ENCODE measurements at places on chromosomes 7 and 10.

DNA sequence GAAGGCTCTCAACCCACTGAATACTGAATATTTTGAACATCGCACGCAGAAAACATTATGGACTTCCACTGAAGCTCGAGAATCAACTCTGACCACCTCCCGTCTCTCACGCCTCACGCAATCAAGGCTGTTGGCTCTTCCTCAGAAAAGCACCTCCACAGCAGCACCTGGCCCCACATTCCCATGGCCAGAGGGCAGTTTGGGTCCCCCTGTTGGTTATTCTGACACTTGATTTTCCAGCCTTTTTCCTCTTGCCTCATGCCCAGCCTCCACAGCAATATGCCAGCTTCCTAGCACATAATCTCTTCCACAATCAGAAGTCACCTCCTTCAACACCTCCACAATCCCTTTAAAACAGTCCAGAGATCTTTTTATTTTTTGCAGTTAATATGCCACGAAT lies 55.9 kb downstream of the SVOPL start:
- DNase-seq, result no peak

- no peak for DNase-seq
Observed at GRCh38 chr10:91462423-91462822, 52.3 kb downstream of the HECTD2 start.

DNA sequence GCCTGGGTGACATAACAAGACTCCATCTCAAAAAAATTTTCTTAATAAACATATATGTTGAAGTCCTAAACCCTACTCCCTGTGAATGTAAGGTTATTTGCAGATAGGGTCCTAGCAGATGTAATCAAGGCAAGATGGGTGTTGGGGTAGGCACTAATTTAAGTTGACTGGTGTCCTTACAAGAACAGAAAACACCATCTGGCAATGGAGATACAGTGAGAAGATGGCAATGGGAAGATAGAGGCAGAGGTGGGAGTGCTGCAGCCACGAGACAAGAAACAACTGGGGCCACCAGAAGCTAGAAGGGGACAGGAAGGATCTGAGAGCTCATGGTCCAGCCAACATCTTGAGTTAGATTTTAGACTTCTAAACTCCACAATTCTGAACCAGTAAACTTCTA lies 606.4 kb downstream of the CNTNAP2 start:
- no peak for DNase-seq

- DNase-seq, result peak; percentile 79
Observed at GRCh38 chr10:15433850-15434537, 62.9 kb upstream of the FAM171A1 start.

- no peak for DNase-seq
Observed at GRCh38 chr7:4307316-4308204, 374.5 kb upstream of the FOXK1 start.

GRCh38 chr7:71096351-71096750 lies 35.6 kb upstream of the GALNT17 start:
- no peak for DNase-seq

DNA sequence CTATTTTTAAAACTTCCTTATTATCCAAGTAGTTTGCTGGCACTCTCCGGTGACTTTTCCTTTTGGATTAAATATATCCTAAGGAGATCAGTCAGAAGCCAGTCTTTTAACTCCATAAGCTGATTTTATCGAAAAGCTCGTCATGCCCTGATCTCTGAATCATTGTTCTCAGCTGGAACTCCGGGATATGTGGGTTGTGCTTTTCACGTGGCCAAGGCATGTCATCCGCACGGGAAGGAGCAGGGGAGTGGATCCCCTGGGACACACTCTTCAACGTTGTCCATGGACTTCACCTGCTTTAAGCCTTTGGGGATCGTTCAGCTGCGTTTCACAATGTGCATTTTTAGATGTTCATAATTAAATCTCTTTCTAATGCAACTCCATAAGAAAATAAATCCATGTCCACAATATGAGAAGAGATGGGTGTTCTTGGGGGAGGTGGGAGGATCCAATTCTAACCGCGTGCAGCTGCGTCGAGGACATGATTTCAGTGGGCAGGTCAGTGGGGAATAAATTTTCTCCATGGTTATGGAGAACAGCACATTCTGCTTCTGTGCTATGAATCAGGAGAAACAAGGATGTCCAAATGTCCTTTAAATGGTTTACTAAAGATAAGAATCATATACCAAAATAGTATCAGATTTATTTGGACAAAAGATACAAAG lies 229.5 kb upstream of the ADARB2 start:
- no peak for DNase-seq

- no peak for DNase-seq
Observed at GRCh38 chr10:5525561-5526341, 990 bp downstream of the CALML3 start.

GRCh38 chr7:31640381-31640780 lies 46.6 kb upstream of the PPP1R17 start:
- DNase-seq, result no peak

DNA sequence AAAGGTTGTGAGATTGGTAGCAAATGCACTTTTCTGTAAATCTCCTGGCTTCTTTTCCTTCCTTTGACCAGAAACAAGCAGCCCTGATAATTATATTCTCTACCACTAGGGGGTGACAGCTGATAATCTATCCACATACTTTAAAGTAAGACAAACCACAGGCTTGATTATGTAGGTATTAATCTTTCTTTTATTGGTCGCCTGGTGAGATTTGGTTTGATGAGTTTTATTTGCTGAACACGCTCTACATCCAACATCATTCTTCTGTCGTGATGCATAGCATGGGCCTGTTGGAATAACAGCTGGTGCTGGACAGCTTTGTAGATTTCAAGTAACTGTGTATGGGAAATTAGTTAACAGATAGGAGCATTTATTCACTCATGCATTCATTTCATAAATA lies 63.5 kb downstream of the ZNF365 start:
- DNase-seq, result peak; percentile 54

DNA sequence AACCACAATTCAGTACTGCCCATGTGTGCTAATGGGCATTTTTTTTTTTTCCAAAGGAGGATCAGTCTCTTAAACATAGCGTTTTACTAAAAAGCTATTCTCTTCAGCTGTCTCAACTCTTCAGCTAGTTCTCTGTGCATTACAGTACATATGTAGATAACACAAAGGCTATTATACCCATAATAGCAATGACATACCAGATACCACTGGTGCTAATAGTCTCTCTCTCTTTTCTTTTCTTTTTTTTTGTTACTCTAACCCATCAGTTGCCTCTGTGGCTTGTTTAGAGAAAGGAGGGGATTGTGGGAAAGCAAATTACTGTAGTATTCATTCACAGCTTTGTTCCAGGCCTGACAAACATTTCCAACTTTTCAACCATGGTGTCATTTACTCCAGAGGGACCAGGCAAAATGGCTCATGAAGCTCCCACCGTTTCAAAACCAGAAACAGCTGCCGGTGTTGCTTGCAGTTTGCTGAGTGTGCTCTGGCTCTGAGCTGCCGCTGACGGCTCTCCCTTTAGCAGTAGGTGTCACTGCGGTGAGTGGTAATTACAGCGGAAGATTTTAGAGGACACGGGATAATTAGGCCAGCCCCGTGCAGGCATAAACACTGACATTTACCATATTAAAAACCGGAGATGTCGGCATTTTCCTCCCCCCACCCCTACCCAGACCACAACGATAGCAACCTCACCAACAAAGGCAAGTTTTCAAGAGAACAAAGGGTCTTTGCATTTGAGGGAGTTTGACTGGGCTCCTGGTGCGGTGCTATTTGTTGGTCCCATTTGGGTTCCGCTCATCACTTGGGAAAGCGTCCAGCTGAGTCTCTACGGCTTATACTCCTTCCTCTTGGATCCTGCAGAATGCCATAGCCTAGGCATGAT lies 1005.5 kb downstream of the KCNMA1 start:
- DNase-seq, result no peak

DNA sequence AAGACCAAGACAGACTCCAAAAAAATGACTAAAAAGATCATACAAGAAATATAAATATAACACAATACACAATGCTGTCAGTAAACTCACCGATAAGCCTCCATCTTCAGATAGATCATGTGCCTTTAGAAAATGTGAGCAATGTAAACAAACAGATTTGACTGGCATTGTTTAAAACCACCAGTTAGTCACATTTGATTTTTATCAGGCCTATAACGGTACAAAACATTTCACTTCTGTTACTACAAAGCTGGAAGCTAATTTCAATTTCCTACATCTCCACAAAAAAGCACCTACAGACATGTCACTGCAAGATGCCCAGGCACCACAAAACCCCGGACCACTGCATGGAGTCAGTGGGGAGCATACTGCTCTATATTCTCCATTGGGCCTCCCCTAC lies 18.9 kb downstream of the SGMS1 start:
- no peak for DNase-seq

GRCh38 chr10:44674536-44675386 lies 236.4 kb upstream of the TMEM72 start:
- DNase-seq, result no peak

DNA sequence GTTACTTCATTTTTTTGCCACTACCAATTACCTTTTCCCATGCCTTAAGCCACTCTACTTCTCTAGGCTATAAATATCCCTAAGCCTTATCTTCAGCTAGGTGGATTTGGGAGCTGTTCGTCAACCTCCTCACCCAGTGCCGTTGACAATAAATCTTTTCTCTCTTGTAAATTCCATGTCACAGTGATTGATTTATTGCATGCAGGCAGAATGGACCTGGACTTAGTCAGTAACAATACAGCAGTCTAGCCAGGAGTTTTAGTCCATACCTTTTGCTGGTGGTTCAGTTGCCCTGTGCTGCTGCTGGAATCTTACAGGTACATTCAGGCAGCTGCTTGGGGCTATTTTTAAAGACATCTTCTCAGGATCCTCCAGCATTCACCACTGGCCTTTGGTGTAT lies 350.5 kb upstream of the NRG3 start:
- no peak for DNase-seq

DNA sequence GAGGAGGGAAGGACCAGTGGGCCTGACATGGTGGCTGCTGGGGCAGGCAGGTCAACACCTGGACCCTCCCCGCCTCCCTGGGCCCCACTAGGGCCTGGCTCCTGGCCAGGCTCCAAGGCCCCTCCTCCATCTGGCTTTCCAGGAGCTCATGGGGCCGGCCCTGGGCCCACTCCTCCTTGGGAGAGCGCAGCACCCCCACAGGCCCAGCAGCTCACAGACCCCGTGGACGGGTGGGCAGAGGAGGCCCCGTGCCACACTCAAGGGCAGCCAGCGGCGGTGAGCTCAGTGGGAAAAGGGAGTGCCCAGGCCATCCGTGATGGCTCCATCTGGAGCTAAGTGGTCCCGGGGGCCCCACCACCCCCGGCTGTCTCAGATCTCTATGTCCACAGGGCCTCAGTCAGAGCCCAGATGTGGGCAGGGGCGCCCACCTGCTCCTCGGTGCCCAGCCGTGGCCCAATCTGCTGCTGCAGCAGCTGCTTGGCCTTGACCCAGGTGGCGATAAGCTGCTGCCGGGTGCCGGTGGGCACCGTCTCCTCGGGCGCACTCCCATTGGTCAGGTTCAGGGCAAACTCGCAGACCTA lies 32.8 kb downstream of the CFAP46 start:
- DNase-seq, result no peak

DNA sequence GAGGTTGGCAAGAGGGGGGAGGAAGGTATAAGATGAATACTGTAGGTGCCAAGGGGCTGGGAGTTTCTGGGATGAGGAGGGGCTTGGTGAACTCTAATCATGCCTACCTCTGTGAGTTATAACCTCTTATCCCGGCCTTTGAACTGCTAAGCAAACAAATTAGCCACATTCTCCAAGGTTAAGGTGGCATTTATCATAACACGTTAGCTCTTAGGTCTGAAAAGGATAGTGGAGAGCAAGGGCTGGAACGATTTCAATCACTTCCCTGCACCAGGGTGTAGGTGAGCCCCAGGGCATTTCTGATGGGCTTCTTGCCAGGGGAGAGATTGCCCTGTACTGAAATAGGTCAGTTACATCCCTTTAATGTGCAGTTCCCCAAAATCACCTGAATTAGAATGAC lies 28.6 kb upstream of the DMBT1 start:
- DNase-seq, result no peak

GRCh38 chr7:11193131-11193867 lies 219.6 kb downstream of the PHF14 start:
- DNase-seq, result no peak

DNA sequence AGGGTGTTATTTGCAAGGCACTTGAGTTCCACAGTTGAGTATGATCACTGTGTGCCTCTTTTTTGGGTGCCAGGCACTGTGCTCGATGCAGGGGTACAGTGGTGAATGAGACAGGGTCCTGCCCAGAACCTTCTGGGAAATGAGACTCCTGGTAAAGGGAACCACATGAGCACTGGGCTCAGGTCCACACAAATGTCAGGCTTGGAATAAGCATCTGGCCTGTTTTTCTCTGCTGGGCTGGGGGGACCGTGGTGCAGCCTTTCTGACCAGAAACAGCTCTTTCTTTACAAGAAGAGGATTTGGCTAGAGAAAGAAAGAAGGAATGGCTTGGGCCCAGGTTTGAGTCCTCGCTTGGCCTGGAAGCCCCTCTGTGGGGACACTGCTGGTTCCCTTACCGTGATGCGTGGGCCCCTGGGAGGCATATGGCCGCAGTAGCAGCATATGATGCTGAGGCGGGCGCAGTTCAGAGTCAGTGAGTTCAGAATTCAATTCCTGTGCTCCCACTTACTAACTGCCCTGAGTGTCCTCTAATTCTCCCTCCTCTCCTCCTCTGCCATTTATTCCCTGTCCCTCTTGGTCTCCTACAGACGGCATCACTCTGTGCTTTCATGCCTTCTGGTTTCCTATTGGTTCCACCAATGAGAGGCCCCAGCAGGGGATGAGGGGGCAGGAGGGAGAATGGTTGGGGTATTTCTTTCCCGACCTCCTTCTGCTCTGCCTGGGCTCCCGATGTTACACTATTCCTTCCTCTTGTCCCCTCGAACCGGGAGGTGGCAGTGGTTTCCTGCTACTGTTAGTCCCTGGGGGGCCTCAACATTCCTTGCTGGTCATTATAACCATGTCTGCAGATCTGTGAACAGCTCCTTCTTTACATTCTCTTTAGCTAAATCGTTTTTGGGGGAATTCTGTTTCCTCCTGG lies 9.6 kb upstream of the KCP start:
- no peak for DNase-seq

- DNase-seq, result no peak
Observed at GRCh38 chr10:72323108-72323749, 31.5 kb downstream of the DNAJB12 start.

- DNase-seq, result no peak
Observed at GRCh38 chr10:50044941-50045664, 22.7 kb upstream of the WASHC2A start.

DNA sequence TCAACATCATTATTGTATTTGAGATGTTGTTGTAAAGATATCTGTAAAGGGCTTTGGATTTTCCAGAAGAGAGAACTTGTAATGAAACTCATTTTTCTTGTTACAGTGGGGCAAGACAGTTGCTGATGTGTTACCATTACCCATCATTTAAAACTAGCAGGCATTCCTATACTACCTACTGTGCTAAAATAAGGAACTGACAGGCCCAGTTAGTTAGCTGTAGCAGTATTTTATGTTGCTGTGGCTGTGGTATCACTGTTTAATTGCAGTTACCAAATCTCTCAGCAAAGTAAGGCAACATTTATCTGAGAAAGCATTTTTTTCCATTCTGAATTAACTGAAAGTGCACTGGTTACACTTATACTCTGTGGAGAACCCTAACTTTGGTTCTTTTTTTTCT lies 9.9 kb downstream of the ST7 start:
- no peak for DNase-seq
